Omental fat pad (tissue), 4 donors: ENCODE measurements at places on chromosomes 12 and 14.

DNA sequence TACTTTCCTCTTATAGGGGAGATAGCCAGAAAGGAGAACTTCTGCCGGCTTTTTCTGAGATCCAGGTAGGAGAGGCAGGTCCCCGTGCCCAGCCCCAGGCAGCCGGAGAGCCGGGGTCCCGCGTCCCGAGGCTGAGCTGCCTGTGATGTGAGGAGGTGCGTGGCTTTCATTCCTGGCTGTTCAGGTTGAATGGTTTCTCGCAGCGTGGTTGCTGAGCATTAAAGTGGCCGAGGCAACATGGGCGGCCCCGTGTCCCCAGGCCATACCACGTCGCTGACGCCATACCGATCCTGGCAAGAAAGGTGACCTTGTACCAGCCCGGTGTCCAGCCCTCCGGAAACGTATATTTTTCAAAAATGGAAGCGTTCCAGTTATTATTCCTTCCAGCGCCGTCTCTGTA lies 116.7 kb upstream of the MYL2 start:
- no peak for DNase-seq

DNA sequence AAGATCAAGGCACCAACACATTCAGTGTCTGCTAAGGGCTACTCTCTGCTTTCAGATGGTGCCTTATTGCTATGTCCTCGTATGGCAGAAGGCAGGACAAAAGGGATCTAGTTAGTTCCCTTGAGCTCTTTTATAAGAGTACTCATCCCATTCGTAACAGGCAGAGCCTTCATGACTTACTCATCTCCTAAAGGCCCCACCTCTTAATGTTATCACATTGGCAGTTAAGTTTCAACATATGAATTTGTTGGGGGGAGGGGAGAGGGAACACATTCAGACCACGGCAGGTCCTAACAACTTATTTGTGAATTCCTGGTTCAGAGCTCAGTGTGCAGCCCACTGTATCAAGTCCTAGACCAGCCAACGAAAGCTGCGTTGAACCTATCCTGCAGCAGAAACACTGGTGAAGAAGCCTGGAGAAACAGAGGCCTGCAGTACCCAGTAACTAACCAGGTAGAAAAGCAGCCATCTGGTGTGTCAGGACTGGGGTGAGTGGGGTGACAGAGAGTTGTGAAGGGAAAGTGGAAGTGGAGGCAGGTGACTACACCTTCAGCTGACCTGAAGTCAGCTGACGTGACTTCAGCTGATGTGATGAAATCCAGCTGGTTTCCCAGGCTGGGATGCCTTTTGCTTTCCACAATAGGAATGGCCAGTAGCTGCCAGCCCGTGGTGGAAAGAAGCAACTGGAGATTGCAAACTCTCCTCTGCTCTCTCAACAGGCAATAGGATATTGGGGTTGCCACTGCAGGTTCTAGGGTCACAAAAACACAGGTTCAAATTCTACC lies 101.6 kb upstream of the PLXNC1 start:
- DNase-seq: no peak

DNA sequence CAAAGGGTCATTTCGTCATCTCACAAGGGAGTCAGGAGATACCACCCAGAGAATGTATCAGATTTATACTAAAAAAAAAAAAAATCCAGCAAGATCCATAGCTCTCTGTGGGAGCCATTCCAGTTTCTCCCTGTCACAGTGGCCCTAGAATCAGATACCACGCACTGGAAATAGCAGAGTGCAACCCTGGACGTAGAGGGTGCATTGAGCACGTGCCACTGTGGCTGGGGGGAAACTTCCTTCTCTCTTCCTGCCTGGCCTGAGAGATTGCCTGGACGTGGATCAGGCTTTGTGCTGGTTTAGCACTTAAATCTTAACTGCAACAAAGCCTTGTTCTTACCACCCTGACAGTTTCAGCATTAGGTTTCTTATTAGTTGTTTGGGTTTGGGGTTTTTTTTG lies 124.3 kb downstream of the FBXL14 start:
- DNase-seq: no peak

DNA sequence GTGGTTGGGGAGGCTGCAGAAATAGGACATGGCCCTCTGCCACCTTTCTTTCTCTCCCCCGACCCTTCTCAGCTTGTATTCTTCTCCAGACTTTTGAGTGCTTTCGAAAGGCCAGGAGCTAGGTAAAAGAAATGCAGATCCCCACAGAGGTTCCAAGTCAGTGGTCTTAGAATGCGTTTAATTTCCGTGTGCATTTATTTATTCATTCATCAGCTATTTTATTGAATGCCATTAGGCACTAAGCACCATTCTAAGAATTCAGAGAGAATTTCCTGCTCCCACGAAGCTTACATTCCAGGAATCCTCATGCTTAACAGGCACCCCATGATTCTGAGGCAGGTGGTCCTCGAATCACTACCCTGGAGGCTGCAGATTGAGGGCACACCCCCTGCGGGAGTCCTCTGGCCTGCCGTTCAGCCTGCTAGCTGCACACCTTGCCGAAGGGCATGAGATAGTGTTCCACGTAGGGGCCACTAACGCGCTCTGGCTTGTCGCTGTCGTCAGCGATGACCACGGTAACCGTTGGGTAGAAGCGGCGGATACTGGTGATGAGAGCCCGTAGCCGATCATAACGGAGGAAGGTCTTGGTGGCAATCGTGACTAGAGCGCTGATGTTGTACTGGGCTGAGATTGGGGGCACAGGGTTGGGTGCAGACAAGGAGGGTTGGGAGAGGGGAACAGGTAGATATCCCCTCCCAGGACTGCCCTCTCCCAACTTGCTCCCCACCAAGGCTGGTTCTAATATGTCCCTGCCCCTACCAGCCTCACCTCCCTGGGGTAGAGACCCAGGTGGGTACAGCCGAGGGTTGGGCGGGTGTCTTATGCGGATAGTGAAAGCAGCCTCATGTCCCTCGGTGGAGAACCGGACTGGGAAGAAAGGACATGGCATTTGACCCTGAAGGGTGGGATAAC lies 4.5 kb downstream of the B4GALNT1 start:
- no peak for DNase-seq

DNA sequence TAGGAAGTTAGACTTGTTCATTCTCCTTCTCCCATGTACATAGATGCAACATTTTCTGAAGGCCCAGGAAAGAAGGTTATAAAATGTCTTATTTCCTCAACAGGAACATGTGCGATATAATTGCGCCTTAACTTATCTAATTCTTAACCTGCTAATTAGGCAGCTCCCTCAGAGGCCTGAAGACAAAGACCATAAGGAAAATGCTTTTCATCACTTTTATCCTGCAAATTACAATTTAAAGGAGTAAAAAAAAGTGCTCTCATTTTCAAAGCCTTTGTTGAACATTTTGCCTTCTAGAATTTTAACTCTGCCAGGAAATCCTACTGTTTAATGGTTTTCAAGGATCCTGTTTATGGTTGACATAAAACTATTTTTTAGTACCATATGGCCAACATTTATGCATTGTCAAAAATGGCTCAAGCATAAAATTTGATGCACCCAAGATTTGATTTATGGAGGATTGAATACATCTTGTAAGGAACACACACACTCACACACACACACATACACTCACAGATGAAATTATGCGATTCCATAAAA lies 660.4 kb upstream of the TMEM132C start:
- DNase-seq: no peak

DNA sequence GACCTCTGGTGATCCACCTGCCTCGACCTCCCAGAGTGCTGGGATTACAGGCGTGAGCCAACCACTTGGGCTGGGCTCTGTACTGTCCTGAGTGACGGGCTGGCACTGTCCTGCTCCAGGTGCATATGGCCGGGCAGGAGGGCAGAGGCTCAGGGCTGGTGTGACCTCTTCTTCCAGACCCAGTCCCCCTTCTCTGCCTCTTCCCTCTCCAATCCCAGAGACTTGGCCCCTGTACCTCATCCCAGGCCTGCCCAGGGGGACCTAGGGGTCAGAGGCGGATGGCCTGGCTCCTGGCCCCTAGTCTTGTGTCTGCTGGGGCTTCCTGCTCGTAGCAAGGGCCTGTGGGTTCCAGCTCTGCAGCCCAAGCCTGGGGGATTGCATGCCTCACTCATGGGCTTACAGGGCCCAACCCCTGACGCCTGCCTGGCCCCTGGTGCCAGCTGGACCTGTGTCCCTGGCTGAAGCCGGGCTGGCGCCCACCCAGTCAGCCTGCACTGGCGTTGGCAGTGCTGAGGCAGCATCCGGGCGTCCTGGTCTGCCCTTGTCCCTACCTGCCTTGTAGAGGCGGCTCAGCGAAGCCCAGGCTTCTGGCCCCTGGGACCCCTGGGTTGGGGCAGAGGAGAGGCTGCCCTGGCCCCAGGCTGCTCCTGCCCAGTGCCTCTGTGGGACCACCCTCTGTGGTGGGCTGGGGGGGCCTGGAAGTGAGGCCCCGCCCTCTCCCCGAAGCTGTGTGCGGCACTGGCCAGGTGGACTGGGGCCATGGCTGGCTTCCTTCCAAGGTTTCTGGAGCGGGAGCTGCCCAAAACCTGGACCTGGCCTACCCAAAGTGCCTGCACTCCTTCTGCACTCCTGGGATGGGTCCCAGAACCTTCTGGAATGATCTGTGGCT lies 4.3 kb downstream of the TEDC1 start:
- no peak for DNase-seq

GRCh38 chr12:128069359-128069997 lies 197.5 kb upstream of the TMEM132C start:
- DNase-seq: no peak

- DNase-seq: no peak
Measured at GRCh38 chr12:122182887-122183587, at the start of gene LRRC43. LRRC43 (plus strand) TSS chr12:122183123; CDS start chr12:122183145, 22 bp downstream.

DNA sequence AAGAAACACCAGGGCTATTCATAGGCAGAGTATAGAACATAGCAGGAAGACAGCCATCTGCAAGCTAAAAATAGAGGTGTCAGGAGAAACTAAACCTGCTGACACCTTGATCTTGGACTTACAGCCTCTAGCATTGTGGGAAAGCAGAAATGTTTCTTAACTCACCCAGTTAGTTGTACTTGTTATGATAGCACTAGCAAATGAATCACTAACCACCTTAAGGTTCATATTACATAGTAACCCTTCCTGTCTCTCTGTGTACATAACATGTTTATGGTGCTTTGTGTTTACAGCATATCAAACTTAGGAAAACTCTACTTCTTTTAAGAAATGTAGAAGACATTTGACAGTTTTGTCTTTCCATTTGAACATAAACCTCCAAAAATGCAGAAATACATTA lies 1031.3 kb downstream of the FSCB start:
- DNase-seq: no peak

- no peak for DNase-seq
Measured at GRCh38 chr12:116759783-116760621, 21.9 kb downstream of the RNFT2 start.

DNA sequence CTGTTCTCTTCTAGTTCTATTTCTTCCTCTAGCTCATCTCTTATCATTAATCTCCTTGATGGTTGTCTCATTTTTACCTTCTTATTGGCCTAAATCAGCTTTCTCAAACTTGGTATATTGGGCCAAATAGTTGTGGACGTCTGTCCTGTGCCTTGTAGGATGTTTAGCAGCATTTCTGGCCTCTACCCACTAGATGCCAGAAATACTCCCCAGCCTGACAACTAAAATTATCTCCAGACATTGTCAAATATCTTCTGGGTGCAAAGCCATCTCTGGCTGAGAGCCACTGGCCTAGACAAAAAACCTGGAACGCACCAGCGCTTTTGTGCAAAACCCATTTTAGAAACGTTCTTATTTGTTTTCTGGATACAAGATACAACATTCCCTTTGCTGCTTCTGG lies 38.8 kb upstream of the LRRC10 start:
- no peak for DNase-seq

DNA sequence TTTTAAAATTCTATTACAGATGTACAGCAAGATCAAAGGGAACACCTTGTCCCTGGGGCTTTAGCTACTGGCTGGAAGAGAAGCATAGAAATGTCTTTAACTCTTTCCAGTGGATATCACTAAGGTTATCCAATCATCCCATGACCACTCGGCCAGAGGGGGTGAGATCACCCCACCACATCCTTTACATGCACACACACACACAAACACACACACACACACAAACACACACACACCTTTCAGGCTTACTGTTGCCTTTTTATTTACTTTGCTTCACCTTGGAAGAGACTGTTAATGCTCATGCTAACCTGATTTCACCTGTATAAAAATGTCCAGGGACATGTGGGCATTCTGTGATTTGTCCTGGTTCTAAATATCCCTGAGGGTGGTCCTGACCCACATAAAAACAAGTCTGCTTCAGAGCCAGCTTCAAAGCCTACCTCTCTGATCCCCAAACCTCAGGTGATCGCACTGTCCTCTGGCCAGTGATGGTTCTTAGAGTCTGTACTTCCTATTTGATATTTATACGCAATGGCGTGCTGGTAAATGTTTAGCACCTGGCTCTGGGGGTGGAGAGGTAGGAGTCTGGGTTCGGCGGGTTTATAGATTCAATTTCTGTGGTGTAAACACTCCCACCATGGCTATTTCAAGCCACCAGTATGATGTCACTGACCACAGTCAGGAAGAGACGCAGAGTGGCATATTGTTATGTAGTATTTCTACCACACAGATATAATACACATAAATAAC lies 166.1 kb upstream of the EEA1 start:
- no peak for DNase-seq

GRCh38 chr14:99619835-99620834 lies 16.1 kb upstream of the CCDC85C start:
- no peak for DNase-seq

- DNase-seq: no peak
Measured at GRCh38 chr12:53725824-53726223, 1.4 kb downstream of the CALCOCO1 start.

GRCh38 chr14:101497684-101498525 lies 63.4 kb upstream of the DIO3 start:
- no peak for DNase-seq

DNA sequence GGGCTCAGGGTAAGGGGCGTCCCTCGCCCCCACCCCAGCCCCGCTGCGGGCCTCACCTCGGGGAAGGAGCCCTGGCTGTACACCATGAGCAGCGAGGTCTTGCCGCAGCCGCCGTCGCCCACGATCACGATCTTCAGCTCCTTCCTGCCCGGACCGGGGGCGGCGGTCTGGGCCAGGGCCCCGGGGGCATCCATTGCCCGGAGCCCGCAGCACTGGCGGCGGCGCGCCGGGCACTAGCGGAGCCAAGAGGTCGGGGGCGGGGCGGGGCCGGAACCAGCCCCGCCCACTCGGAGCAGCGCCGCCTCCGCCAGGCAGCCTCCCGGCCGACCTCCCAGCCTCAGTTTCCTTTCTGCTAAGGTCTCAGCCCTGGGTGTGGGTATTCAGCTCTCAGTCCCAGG lies at the start of gene RHOF:
RHOF (minus strand) TSS at position 249 of the 398 bp plus-strand sequence; CDS start at position 194, 55 bp downstream.
- no peak for DNase-seq

- DNase-seq: no peak
Measured at GRCh38 chr14:47917344-47917954, 242.0 kb upstream of the MDGA2 start.

DNA sequence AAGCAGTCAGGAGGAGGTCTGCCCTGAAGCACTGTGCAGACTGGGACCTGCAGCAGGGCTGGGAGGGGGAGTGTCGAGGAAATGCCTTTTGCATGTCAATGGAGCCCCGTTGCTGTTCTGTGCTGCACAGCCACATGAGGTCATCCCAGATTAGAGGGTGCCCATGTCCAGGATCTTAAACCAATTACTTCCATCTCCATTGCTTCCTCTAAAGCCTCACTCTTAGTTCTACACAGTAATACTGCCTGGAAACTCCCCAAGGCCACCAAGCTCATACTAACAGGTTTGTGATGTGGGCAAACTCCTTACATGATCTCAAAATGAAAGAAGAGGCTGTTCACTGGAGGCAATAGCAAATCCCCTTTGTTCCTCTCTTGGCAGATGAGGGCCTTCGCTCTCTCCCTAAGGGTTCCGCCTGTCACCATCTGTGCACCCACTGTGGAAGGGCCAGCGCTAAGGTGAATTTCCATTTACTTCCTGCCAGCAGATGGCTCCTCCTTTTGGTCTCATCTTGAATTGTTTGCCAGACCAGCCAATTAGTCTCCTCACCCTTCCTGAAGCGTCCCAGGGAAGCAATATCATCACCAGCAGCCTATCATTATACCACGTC lies 35.4 kb upstream of the LTA4H start:
- no peak for DNase-seq
